ENCODE measurements at places on chromosomes 3 and 15. TPM values are rescaled to one million over a fixed set of nuclear protein-coding genes. Genes with fewer than 3 reads are reported as not detected.
A peak's percentile ranks its signal among the peaks of the same experiment; 100 is the strongest.

GRCh38 chr15:89197503-89197971 is 23.8 kb downstream of the RLBP1 start:
- peak; percentile 69 for DNase-seq

DNA sequence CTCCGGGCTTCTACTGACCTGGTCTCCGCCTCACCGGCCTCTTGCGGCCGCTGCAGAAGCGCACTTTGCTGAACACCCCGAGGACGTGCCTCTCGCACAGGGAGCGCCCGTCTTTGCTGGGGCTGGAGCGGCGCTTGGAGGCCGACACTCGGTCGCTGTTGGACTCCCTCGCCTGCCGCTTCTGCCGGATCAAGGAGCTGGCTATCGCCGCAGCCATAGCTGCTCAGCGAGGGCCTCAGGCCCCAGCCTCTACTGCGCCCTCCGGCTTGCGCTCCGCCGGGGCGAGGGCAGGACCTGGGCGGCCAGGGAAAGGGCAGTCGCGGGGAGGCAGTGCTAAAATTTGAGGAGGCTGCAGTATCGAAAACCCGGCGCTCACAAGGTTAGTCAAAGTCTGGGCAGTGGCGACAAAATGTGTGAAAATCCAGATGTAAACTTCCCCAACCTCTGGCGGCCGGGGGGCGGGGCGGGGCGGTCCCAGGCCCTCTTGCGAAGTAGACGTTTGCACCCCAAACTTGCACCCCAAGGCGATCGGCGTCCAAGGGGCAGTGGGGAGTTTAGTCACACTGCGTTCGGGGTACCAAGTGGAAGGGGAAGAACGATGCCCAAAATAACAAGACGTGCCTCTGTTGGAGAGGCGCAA is 319.2 kb downstream of the FGF12 start:
- DNase-seq: no peak

- DNase-seq: peak; percentile 78
Measured at GRCh38 chr3:187740421-187741399, 4.6 kb downstream of the BCL6 start.

The LRTM1 gene
- not detected for total RNA-seq

DNA sequence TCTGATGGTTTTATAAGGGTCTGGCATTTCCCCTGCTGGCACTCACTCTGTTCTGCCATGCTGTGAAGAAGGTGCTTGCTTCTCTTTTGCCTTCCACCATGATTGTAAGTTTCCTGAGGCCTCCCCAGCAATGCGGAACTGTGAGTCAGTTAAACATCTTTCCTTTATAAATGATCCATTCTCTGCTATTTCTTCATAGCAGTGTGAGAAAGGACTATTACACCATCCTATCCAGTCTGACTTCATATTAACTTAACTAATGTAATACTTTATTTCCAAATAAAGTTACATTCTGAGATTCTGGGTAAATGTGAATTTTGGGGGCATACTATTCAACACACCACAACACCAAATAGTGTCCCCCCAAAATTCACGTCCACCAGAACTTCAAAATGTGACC is 22.2 kb upstream of the MAP3K13 start:
- DNase-seq: no peak

- DNase-seq: no peak
Measured at GRCh38 chr15:77064063-77064462, 6.8 kb downstream of the TSPAN3 start.

All from ureter (tissue), 1 donor.